ENCODE measurements at places on chromosomes 6 and 20. TPM values are rescaled to one million over a fixed set of nuclear protein-coding genes. Genes with fewer than 3 reads are reported as not detected.

The RRBP1 gene
- 29.3 TPM for total RNA-seq

The BEND3 gene
- total RNA-seq = 1.1 TPM

The TIAM2 gene
- 12.6 TPM for total RNA-seq

The PCSK2 gene
- 0.27 TPM for total RNA-seq

The DEFB124 gene
- total RNA-seq = not detected

The TPBG gene
- 5.1 TPM for total RNA-seq

GRCh38 chr6:52635049-52635577 is 35.8 kb upstream of the TMEM14A start:
- no peak for DNase-seq

DNA sequence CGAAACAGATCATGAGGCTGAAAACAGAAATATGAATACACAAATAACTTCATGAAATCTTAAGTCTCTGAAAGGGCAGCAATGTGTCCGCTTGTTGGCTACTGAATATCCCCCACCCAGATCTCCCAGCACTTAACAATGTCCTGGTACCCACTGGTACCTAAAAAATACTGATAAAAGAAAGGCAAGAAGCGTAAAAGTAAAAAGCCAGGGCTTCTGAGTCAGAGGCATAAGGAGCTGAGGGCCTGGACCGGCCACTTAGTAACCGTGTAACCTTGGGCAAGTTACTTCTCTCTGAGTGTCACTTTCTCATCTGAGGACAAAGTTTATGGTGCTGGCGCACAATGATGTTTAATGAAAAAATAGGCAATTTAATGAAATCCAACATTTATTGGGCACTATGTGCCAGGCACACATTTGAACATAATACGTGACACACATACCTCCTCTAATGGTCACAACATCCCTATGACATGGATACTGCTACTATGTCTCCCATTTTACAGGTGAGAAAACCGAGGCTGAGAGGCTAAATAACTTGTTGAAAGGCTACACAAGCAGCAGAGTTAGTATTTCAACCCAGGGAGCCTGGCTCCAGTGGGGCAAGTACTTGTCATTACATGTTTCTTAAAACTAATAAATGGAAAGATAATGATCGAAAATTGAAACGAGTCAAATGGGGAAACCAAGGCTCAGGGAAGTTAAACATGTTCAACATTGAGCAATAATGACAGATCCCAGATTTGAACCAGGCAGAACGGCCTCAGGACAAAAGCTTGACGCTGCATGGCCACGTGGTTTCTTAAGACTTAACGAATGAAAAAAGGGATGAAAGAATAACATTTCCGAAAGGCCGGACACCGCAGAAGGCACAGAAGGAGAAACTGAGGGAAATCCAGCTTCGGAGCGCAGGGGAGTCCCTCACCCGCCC is 828 bp downstream of the TP53RK start:
- no peak for DNase-seq

- DNase-seq = no peak
Measured at GRCh38 chr6:85424981-85425380, 24.9 kb upstream of the NT5E start.

DNA sequence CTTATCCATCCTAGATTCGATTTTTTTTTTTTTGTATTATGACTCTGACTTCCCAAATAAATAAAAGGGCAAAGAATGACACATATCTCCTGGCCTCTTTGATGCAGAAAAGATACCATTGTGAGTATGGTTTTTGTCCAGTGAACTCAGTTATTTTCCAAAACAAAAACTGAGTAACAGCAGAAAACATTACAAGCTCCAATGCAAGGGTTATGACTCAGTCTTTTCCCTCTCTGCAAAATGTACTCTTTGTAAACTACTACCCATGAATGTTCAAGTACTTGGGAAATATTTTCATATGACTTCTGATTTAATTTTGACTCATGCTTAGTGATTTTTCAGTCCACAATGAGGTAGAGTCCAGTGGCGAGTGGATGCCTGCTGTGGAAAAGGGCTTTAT is 355.3 kb downstream of the RNF144B start:
- DNase-seq = no peak

DNA sequence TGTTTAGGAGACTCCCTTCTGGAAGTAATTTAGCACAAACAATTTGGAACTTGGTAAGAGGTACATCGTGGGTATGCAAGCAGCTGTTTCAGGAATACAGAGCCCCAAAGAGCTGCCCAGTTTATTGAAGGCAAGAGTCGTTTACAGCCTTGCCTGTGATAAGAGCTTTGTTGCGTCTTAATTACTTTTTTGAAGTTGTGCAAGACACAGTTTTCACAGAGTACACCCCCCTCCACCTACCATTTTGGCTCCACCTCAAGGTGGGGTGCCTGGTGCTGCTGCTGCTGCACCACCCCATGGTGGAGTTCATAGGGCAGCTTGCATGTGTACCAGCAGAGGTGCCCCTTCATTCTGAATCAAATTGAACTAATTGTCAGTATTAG is 296.1 kb downstream of the ZFAND3 start:
- DNase-seq = no peak

- DNase-seq = no peak
Measured at GRCh38 chr6:40336940-40337760, 250.0 kb downstream of the LRFN2 start.

DNA sequence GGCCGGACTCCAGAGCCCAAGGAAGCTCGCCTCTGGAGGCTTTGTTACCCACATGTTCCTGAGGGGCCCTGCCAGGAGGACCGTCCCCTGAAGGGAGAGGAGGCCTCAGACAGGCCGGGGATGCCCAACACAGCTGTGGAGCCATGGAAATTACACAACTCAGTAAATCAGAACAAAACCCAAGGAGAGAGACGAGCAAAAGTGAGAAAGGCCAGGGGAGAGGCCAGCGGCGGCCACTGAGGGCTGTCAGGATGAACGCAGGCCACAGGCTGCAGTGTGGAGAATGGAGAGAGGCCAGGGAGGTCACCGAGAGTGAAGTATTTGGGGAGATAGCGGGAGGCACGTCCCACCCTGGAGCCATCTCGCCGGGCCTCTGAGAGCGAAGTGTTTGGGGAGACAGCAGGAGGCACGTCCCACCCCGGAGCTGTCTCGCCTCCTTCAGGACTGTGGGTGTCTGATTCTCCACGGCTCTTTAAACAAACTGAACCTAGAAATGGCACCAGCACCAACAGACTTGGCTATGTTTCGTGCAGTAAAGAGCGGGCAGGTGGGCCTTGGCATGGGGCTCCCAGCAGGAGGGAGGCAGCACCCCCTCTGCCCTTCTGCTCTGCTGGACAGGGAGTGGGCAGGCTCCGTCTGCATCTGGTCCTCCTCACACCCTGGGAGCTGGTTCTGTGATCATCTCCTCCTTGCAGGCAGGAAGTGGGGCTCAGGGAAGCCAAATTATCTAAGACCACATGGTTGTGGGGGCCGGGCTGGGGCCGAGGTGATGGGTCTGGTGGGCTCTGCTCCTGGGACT is 91.0 kb downstream of the YTHDF1 start:
- peak; percentile 11 for DNase-seq

- no peak for DNase-seq
Measured at GRCh38 chr6:37699138-37699766, 1.6 kb upstream of the MDGA1 start.

DNA sequence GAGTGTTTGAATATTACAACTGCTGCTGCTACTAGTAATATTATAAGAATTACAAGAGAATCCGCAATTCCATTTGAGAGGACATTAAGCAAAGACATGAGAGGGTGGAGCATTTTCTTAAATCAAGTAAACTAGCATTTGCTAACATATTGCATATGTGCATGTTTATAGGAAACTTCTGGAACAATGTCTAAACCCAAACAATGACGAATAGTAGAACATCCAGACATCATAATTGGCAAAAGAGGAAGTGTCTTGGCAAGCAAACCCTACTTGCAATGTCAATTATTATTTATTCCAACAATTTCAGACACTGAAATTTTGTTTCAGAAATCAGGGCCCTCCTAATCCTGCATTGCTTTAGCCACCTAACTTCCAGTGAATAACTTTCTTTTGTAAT is 1155.3 kb upstream of the GJE1 start:
- DNase-seq = no peak

DNA sequence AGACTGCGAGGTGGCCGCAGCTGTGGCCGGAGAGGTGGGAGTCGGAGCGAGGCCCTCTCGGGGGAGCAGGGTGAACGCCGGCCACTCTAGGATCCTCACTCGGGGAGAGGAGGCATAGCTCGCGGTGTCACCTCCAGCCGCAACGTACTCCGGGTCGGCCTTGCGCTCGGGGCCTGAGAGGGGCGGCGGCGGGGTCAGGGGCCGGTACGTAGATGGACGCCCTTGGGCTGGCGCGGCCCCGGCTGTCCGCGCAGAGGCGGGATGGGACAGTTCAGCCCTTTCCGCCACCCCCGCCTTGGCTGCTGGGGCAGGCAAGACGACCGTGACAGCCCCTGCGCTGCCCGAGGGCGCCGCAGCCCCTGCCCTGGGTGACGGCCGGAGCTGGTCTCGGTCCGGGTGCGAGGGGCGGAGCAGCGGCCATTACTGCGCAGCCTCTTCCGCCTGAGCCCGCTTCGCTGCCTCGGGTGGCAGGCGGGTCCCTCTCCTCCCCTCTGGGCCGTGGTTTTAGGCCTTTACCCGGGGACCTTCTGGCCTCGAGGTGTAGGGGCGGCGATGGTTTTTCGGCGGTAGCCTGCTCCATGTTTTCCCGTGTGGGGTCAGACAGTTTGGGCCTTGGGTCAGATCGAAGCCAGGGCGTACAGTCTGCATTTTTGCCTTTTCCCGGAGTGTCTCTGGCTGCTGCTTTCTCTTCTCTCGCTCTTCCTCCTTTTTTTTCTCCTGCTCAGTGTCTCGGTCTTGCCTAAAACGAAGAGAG is 405 bp downstream of the RNF146 start:
- DNase-seq = peak; percentile 59
